Stimulated activated CD4-positive, alpha-beta T cell treated with anti-CD3 and anti-CD28 coated beads, TNF-alpha, amount 100 ng/mL, for 24 hours (primary cell): ENCODE measurements at places on chromosomes 4 and X.

DNA sequence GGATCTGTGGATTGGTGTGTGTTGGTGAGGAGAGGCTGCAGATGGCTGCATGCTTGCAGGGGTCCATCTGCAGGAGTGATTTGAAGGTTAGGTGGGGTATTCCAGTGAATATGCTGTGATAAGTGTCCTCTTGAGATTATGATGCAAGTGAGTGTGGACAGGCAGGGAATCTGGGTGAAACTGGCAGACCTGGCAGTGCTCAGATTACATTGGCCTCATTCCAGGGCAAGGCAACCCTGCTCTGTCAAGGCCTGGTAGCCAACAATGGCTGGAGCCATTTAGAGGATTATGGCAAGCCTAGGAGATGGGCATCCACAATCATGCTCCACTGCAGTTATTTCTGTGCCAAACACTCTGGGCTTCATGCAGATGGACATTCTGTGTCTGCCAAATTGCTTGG is 113.9 kb downstream of the RTL3 start:
- DNase-seq: no peak

DNA sequence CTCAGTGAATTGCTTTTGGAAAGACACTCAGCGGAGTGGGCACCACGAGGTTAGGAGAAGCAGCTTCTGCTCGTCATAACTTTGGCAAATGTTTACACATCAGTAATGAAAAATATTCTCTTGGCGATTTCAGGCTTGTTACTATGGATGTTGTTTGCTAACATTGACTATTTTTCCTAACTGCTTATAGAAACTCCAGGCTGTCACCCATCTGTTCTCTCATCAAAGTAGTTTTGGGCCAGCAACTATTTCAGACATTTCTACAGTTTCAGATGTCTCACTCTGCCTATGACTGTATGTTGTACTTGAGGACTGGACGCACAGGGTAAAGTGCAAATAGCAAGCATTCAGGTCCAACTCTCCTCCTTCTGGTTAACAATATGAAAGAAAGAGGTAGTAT is 346.7 kb downstream of the TRIML1 start:
- DNase-seq: no peak

DNA sequence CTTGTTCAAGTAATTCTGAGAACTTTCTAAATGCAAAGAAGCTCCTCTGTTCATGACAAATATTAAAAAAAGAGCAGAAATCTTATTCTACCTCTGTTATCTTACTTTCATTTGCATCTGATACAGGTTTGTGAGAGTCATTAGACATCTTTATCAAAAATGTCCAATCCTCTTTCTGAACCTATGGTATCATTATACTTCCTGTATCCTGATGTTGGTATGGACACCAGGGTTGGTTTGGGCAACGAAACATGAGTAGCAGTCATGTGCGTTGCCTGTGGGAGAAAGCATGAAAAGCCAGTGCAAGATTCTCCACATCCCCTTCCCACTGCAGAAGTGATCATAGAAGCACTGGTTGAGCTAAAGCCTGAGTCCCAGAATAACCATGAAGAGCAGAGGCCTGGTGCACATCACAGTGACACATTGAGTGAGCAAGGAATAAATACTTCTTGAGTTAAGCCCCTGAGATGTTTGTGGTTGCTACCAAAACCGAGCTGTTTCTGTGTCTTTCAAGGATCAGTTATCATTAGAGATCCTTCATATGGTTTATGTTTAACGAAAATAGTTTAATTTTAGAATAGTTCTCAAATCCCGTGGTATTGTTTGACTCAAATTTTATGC is 197.2 kb downstream of the BANK1 start:
- no peak for DNase-seq

DNA sequence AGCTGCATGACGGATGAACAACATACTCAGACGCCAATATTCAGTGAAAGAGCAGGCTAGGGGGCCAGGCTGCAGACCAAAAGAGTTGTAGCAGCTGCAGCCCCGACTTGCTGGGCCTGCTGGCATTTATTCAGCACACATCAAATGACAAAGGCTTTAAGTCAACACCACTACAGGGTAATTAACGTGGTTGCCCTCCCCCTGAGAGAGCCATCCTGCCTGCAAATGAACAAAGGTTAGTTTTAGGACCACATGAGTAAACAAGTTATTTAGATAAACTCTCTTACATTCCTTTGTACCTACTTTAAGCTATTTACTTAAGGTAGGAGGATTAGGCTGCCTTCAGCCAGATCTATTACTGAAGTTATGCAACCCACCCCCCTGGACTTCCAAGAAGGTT is 1329.1 kb downstream of the PCDH18 start:
- DNase-seq: no peak

GRCh38 chr4:14636563-14636962 is 365.7 kb upstream of the CPEB2 start:
- DNase-seq: no peak

DNA sequence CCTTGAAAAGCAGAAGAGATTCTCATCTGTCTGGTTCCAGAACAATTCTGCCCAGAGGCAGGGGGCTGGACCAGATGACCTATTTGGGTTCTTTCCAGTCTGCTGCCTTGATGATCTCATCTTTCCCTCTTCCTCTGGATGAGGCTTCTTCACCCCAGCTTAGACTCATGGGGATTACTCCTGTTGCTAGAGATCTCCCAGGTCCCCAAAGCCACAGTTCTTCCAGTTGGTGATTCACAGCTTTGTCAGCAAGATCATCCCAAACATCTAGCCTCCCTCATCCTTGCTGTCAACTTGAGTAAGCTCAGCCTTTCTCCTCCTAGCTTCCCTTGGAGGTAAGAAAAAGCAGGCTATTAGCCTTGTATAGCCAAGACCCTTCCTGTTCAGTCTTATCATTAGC is 64.2 kb upstream of the PJA1 start:
- DNase-seq: no peak

DNA sequence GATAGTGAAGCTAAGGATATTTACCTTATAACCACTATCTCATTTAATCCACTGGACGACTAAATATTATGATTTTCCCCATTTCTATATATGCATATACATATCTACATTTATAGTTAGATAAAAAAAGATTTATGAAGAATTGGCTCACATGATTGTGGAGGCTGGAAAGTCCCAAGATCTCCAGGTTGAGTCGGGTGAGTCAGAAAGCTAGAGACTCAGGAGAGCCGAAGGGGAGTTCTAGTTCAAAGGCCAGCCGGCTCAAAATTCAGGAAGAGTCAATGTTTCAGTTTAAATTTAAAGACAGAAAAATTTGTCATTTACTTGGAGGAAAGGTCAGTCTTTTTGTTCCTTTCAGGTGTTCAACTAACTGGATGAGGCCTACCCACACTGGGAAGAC is 158.2 kb upstream of the CPEB2 start:
- no peak for DNase-seq

DNA sequence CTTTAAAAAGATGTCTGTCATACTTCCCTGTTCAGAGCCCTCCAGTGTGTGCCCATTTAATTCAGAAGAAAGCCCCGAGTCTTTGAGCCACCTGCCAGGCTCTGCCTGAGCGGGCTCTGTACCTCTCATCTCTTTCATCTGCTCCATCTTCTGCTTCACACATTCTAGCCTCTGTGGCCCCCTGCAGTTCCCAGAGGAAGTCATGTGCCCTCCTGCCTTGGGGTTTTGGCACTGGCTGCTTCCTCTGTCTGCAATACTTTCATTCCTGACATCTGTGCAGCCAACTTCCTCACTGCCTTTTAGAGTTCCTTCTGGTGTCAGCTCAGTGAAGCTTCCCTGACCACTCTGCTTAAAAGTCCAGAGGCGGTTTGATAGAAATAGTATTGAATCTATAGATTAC is 6.2 kb upstream of the STK32B start:
- DNase-seq: no peak

DNA sequence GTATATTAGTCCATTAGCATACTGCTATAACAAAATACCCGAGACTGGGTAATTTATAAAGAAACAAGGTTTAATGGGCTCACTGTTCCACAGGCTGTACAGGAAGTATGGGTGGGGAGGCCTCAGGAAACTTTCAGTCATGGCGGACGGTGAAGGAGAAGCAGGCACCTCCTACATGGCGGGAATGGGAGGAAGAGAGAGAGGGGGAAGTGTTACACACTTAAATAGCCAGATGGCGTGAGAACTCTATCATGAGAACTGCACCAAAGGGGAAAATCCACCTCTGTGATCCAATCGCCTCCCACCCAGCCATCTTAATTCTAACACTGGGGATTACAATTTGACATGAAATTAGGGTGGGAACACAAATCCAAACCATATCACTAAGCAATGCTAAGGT is 98.9 kb upstream of the SH3RF1 start:
- no peak for DNase-seq

DNA sequence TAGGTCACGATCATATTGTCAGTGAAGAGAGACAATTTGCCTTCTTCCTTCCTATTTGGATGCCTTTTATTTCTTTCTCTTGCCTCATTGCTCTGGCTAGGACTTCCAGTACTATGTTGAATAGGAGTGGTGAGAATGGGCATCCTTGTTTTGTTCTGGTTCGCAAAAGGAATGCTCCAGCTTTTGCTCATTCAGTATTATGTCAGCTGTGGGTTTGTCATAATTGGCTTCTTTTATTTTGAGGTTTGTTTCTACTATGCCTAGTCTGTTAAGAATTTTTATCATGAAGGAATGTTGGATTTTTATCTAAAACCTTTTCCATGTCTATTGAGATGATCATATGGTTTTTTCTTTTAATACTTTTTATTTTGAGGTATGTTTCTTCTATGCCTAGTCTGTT is 152.3 kb upstream of the MAD2L1 start:
- no peak for DNase-seq

DNA sequence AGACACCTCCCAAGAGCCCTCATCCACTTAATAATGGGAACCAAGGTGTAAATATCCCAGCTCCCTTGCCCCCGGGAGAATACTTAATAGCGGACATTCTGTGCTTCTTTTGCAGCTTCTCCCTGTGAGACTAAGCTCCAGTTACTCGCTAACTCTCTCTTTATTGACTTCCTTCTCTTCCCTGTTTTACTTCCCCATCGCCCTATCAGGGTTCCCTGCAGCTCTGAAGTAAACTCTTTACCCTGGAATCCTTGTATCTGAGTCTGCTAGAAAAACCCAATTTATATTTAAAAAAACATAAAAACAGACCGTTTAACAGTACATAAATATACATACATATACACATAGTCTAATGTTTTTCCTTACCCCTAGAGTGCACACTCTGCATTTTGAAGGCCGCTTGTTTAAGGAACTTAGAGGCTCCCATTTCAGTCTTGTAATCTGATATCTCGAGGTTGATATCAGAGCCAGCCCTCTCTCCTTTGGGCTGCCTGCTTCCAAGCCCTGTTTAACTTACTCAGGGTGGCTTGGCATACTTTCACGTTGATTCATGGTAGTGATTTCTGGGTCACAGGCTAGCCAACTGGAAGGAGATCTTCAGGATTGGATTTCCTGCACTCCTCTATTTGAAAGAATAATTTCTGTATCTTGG is 177.4 kb upstream of the SCML1 start:
- no peak for DNase-seq

DNA sequence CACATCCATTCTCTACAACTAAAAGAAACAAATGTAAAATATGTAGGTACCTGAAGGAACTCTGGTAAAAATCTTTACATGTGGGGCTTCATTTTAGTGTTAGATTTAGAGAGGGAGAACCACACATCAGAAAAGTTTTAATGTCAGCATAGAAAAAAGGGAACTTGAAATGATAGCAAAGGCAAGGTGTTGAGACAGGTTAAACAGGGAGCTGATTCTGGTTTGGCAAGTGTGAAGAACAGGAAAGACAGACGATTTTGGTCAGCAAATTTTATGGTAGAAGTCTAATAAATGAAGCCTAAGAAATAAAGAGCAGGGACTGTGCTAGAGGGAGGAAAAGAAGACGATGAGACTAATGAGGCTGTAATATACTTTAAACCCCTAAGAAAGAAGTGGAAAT is 67.6 kb upstream of the COX18 start:
- no peak for DNase-seq

DNA sequence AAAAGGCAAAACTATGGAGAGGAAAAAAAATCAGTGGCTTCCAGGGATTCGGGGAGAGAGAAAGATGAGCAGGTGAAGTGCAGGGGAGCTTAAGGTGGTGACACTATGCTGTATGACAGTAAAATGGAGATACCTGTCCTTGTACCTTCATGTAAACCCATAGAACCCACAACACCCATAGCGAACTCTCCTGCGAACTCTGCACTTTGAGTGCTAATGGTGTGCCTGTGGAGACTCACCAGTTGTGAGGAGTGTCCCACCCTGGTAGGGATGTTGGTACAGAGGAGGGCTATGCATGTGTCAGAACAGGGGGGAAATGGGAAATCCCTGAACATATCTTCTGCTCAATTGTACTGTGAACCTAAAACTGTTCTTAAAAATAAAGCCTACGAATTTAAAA is 42.8 kb downstream of the HMX1 start:
- DNase-seq: no peak

GRCh38 chrX:119238557-119238956 is 2.5 kb downstream of the PGRMC1 start:
- DNase-seq: no peak

DNA sequence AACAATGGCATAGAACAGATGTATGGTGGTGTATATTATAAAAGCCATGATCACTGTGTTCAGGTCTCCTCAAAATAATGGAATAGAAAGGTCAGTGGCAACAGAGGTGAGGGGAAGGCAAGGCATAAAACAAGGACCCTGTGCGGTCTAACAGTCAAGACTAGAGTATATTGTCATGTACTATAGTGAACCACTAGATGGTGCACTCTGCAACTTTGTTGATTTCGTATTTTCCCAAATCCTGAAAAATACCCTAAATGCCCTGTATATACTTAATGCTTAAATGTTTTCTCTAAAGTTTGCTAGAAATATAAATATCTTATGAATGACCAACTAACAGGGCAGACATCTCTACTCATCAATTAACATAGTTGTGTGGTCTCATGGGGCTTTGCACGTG is 453.0 kb downstream of the PCDH11X start:
- DNase-seq: no peak

DNA sequence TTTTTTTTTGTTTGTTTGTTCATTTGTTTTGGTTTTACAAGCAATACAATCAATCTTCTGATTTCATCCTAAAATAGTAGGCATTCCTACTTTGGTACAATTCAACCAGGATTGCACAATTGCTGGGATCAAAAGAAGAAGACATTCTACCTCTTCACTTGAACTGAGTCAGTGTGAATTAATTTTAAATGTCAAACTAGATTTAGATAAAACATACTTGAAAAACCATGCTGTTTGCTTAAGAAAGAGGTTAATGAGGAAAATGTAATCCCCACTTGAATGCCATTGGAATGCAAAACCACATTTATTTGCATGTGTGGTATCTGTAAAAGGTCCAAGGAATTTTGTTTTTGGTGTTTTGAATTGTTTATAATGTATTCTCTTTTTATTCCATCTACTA is 40.5 kb downstream of the HAND2 start:
- DNase-seq: no peak

DNA sequence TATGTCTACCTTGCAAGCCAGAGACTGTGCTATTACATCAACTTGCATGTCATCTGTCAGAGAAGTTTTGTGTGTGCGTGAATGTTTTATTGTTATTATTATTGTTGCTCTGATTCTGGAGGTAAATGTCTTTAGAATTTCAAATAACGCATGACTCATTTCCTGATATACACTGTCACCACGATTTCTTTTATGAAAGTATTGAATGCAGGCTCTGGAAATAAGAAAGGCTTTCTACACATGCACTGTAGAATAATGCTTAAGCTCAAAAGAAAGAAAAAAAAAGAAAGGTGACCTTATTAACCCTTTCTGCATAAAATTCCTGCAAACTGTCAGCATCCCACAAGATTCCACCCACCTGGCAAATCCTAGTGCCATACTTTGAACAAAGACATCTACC is 632.9 kb downstream of the ZNF674 start:
- DNase-seq: no peak
